ENCODE measurements at places on chromosomes 6 and 20.

DNA sequence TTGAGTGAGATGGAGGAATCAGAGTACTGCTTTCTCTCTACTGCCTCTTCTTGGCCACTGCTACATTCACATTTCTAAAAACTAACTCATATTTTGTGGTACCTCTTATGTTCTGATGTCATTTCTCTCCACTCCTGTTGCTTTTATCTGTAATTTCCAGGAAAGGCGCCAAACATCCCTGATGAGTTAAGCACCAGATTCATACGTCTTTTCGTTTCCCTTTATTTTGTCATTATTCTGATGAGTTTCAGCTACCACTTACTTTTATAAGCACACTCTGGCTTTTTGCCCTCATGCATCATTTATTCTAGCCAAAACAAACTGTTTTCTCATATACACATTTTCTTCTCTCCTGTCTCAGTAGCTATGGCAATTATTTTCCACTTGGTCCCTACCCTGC lies 680.0 kb downstream of the RNF144B start:
- no peak for DNase-seq

DNA sequence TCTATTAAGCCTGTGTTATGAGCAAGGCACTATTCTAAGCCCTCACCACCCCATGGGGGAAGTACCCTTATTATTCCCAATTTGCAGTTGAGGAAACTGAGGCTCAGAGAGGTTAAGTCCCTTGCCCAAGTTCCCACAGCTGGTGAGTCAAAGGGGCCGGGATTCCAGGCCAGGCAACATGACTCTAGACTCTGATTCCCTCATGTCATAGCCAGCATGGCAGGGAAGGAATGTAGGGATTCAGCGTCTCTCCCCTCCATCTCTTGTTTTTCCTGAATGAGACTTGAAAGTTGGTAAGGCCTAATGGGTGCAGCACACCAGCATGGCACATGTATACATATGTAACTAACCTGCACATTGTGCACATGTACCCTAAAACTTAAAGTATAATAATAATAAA lies 6.7 kb downstream of the C6orf132 start:
- peak; percentile 17 for DNase-seq

GRCh38 chr20:24868396-24868927 lies 80.6 kb upstream of the CST7 start:
- no peak for DNase-seq

DNA sequence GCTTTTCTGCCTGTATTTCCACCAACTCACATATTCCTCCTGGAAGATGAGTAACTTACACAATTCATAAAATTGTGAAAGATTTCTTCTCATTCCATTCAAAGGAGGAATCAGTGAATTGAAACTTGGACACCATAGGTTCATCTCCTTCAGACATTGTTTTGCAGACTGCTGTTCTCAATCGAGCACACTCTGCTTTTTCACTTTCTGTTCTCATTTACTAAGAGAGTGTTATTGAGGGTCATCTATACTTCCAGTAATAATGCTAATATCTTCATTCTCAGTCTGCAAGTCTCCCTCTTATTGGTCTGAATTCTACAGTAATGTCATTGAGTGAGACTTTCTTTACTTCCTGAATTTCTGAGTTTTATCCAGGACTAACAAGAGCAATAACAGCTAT lies 67.5 kb upstream of the FUT9 start:
- no peak for DNase-seq
